ENCODE measurements at places on chromosomes 2 and 18.

- no peak for DNase-seq
These were observed 37.7 kb downstream of the NETO1 start for GRCh38 chr18:72830109-72830508.

GRCh38 chr18:50862401-50862800 is 16.5 kb upstream of the ME2 start:
- DNase-seq: no peak

DNA sequence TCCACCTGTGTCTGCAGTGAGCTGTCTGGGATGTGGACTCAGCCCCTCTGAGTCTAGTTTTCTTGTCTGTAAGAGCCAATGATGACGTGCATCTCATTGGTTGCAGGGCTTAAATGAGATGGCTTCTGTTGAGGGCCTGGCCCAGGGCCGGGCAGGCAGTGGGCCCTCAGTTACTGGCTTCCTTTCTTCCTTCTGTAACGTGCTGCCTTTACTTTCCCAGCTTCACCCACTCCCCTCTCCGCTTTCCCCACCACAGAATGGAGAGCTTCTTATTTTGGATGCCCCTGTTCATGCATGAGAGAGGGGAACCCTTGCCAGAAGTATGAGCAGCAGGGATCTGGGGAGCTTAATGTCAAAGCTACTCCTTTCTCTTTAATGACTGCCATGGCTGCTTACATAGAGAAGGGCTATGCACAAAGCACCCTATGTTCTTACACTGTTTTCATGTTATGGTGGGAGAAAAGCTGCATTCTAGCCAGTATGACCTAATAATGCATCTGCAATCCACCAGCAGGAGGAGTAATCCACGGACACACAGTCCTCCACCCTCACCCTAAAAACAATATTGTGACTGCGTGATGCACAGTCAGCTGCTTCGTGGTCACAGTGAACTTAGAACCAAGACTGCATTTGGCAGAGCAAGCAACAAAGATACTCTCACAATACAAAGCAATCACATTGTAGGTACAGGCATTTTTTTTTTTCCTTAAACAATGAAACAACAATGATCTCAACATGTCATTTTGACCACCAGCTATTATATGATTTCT is 37.2 kb downstream of the CREG2 start:
- DNase-seq: peak; percentile 9

DNA sequence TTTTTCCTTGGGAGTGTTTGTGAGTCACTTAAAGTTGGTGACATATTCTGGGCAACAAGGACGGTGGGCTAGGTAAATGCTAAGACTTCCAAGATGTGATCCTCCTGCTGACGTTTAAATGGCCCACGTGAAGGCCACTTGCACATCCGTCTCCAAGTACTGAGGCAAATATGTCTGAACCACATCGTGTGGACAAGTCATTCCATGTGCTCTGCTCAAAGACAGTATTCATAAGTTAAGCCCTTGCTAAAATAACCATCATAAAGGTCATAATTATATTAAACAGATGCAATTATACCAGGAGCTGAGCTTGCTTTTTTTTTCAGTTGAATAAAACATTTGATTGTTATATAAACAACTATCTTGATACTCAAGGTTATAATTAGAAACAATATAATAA is 44.8 kb downstream of the SPP2 start:
- no peak for DNase-seq

GRCh38 chr2:71455011-71455740 is 1.8 kb downstream of the DYSF start:
- DNase-seq: no peak

GRCh38 chr2:214836568-214836967 is 27.1 kb upstream of the BARD1 start:
- no peak for DNase-seq

DNA sequence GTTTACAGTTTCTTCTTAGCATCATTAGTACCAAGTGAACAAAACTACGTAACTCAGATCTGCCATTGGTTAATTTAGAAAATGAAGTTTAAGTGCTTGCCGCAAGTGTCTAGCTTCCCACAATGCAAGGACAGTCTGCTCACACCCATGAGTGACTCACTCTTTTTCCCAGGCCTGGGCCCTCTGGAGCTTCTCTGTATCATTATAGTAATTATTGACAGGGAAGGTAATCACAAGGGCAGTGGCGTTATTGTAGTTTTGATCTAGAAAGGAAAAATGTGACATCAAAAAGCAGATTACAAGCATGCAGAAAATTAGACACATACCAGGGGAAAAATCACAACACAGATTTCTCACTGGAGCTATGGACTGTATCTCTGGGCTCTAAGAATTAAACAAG is 38.5 kb downstream of the NPC1 start:
- no peak for DNase-seq

DNA sequence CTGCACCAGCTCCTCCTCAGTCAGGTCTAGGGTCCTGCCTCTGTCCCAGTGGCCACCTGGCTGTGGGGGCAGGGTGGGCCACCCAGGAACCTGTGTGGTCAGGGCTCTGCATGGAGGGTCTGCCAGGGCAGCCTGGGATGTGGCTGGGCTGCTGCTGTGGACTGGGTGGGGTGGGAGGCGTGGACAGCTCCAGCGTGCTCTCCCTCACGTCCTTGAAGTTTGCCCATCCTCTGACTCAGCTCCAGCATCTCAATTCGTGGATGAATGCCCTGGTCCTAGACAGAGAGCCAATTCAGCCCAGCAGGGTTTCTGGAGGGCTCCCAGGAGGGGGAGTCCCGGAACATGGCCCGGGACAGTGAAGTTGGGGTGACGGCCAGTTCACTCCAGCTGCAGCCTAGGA is 64.3 kb upstream of the EPAS1 start:
- no peak for DNase-seq

GRCh38 chr2:27634291-27634690 is 5.4 kb downstream of the GPN1 start:
- DNase-seq: no peak

GRCh38 chr2:232798187-232798586 is 21.8 kb upstream of the KCNJ13 start:
- DNase-seq: no peak

GRCh38 chr2:57376985-57377384 is 669.6 kb upstream of the VRK2 start:
- no peak for DNase-seq

DNA sequence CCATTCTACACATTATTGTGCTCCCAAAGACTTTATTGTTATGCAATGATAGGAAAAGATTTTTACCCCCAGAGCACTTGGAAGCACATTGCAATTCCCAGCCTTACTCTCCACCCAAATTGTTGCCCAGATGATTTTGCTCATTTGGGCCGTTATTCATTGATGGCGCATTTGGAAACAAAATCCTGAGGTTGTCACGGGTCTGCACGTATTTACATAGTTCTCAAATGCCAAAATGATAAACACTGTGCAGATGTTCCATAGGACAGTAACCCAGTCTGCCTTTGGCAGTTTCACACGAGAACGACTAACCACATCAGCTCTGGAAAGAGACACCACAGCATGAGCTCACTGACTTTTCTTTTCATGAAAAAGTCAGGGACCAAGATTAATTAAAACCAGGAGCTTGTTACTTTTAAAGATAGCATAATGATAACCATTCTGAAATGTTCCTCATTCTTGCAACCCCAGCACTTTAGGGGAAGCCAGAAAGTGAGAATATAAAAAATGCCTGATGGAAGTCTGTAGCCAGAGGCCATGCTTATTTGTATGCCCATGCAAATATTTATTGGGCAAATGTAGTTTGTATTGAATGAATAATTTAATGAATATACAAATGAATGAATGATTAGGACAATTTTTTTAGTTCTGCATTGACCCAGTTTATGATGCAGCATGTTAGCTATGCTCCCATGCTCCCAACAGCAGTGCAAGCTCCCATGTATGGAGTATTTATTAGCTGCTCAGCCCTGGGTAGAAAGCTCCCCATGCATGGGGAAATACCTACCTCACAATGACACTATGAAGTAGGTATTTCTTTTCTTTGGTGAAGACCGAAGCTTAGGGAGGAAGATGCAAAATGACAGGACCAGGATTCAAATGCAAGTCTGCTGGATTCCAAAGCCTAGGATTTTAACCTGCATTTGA is 84.6 kb downstream of the MAIP1 start:
- no peak for DNase-seq

DNA sequence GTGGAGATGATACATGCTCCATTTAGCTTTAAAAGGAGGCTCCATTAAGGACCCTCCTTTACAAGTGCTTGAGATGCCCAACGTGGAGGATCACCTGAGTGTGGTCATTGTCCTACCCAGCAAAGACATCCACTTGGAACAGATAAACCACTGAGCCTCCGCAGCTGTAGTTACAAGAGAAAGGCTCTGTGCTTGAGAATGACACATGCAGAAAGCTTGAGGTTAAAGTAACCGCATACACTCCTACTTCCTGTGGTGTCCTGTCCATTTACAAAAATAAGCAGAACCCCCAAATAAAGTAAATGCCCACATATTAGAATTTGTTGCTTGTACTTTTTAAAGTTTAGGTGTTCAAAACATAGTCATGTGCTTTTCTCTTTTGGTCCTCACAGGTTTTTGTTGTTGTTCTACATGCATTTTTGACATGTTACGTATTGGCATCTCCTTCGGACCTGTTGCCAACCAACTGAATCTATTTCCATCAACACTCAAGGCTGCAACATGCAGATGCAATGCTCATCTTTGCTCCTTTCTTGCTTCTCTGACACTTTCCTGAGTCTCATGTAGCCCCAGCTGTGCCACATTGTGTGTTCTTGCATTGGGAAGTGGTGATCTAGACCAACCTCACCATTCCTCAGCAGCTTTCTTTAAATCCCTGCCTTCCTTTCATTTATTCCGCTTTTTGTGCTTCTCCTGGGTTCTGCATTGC is 56.0 kb downstream of the SERPINB7 start:
- no peak for DNase-seq

DNA sequence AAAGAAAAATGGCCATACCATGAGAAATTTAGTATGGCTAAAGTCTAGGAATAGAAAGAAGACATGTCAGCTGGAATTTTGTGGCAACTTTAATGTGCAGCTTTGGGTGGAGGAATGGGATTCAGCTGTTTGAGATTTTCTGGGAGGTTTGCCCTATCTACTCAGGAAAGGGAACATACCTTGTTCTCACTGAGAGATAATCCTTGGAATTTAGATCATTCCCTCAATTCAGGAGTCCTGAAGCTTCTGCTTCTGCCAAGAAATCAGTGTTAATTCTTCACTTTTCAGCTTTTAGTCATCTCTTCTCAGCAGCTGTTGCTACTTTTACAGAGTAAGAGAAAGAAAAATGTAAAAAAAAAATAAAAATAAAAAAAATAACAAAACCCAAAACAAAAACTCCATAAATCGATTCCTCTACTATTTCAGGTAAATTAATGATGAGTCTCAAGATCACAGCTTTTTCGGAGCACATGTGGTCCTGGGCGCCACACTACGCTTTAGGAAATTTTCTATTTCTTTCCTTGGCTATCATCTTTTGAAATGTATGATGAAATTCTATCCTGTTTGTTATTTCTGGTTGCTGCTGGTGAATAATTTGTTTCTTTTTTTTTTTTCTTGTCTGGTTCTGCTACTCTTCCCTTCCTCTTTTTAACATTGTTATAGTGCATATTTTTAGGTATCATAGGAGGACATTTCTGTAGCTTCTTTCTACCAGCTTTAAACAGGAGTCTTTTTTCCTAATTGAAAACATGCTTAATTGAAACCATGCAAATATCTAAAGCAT is 18.9 kb upstream of the BAZ2B start:
- DNase-seq: no peak

- no peak for DNase-seq
These were observed 236.8 kb downstream of the CAMKMT start for GRCh38 chr2:44598330-44599119.

- DNase-seq: no peak
These were observed 118.3 kb upstream of the DSEL start for GRCh38 chr18:67634631-67635338.

DNA sequence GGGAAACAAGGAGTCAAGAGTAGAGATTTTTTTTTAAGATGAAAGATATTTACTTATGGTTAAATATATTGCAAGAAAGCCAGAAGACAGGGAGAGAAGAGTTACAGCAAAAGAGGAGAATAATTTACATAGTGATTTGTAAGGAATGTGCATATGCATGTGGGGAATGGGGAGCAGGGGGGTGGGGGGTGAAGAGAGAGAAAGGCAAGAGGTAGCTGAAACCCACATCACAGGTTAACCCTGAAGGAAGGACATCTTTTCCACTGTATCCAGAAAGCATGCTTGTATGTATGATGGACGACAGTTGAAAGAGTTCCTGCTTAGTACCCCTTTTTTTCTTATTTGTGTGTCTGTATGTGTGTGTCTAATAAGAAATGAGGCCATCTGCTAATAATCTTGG is 371.9 kb downstream of the RAD51AP2 start:
- DNase-seq: no peak

DNA sequence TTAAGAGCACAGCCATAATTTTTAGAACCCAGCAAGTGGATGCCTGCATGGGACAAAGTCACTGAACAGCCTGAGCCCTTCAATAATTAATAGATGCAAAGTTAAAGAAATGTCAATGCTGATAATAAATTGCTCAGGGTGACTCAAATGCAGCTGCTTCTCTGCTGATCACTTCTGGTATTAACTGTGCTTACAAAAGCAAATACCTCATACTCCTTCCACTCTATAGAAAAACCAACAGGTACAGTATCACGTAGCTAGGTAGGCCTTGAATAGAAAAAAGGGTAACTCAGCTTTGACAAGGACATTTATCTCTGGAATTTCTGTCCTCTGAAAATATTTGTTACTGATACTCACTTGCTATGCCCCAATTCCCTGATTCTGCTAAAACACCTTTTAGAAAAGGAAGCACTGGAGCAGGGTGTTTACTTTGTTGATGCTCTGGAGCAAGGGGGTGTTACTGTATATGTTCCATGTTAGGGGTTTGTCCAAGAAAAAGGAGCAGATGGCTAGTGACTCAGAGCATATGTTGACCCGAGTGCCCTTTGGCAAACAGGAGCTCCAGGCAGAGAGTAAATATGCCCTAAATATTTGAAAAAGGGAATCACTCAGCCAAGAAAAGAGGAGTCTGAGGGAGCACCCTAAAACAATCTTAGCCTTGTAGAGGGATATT is 59.1 kb upstream of the RTN4 start:
- no peak for DNase-seq

GRCh38 chr18:80037869-80038630 is 3.8 kb downstream of the RBFA start:
- no peak for DNase-seq

GRCh38 chr2:189049709-189050164 is 75.6 kb downstream of the COL3A1 start:
- DNase-seq: no peak

- no peak for DNase-seq
These were observed 21.2 kb downstream of the TUBB6 start for GRCh38 chr18:12329125-12329698.

DNA sequence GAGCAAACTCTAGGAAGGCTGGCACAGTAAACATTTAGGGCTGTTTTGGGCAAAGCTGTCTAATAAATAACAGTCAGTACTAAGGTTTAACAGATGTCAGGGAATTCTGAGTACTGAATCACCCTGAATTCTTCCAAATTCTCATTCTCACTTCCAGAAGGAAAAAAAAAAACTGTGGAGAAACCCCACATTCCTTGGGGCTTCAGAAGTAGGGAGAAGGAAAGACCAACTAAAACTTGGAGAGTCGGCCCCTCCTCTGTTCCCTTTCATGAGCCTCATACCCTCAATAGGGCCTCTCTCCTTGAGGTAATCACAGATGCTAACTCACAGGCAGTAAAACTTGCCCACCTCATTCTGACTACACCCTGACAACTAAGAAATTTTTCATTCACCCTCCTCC is 62.1 kb downstream of the CCDC148 start:
- no peak for DNase-seq

- DNase-seq: no peak
These were observed 111.9 kb upstream of the LYPD6 start for GRCh38 chr2:149218497-149218896.
